Heart right ventricle (tissue), 16 donors: ENCODE measurements at places on chromosomes 7 and 10. TPM values are rescaled to one million over a fixed set of nuclear protein-coding genes. Genes with fewer than 3 reads are reported as not detected.

GRCh38 chr7:28666154-28666553 is 253.8 kb downstream of the CREB5 start:
- H3K36me3 ChIP-seq, result no peaks in the 10 kb centered on the region
- H3K4me3 ChIP-seq, result no peak overlapping the region
- H3K4me1 ChIP-seq, result peaks cover 6% of the 10 kb centered on the region
- no peak for DNase-seq
- no peak overlapping the region for H3K27ac ChIP-seq

DNA sequence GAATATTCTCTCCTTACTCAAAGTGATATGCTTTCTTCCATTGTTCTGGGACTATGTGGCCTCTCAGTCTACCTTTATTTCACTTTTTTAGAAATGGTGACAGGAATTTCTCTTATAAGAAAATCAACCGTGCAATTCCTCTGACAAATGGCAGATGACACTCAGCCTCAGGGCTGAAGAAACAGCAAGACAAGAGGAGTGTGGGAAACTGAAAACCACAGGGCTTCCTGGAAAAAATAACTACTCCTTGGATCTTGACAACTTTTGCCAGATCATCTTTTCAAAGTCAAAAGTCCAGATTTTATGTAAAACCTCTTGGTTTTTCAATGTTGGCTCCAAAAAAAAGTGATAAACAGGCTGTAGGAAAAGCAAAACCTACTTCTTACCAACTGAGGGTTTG is 121.5 kb downstream of the TYW1B start:
- no peaks in the 10 kb centered on the region for H3K4me1 ChIP-seq
- H3K27me3 ChIP-seq, result no peaks in the 10 kb centered on the region
- H3K4me3 ChIP-seq, result no peak overlapping the region
- no peaks in the 10 kb centered on the region for H3K36me3 ChIP-seq

GRCh38 chr10:79056736-79057391 is 11.9 kb upstream of the ZMIZ1 start:
- no peaks in the 10 kb centered on the region for H3K36me3 ChIP-seq
- H3K4me1 ChIP-seq, result peaks cover 9% of the 10 kb centered on the region
- no peak for DNase-seq
- H3K4me3 ChIP-seq, result no peak overlapping the region
- H3K27ac ChIP-seq, result no peak overlapping the region

DNA sequence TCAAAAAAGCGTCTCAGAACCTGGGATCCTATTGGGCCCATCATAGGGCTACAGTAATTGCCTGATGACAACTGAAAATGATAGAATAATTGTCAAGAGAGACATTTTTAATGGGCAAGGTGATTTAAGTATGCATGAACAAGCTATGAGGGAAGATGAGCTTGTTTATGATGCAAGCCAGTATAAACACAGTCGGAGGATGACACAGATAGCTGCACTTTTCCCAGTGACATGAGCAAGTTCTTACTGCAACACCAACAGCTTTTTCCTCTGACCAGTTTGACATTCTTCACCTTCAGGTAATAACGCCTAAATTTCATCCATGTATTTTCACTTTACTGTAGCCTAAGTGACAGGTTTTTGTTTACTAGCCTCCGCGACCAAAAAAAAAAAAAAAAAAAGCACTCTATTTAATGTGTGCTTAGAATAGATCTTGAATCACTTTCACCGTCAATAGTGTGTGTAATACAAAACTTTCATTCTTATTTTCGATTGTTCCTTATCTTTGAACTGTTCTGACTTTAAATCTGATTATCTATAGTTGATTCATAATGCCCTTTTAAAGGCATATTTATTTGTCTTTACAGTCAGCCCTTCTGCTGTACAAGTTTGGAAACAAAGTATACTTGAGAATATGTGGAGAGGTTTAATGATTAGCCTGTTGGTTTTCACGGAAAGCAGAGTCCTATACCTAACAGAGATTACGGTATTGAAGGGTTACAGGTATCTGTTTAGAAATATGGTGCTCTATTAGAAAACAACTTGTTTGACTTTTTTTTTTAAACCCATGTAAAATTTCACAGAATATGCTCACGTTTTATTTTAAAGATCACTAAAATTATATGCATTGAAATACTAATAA is 1.7 kb downstream of the FOXP2 start:
- no peaks in the 10 kb centered on the region for H3K36me3 ChIP-seq
- H3K27ac ChIP-seq, result no peak overlapping the region
- no peaks in the 10 kb centered on the region for H3K27me3 ChIP-seq

The MRPS24 gene
- total RNA-seq, result 188 TPM

The HPS6 gene
- total RNA-seq, result 12.3 TPM

The POLR2J2 gene
- total RNA-seq, result 3.1 TPM
